NCI-H1105 treated with DMSO at 0.1 percent for 48 hours (cell line): ENCODE measurements at places on chromosomes 5 and 9.

- DNase-seq = no peak
Measured at GRCh38 chr5:60349891-60350415, 350.0 kb downstream of the DEPDC1B start.

- DNase-seq = no peak
Measured at GRCh38 chr5:172891716-172892421, 57.8 kb downstream of the ERGIC1 start.

DNA sequence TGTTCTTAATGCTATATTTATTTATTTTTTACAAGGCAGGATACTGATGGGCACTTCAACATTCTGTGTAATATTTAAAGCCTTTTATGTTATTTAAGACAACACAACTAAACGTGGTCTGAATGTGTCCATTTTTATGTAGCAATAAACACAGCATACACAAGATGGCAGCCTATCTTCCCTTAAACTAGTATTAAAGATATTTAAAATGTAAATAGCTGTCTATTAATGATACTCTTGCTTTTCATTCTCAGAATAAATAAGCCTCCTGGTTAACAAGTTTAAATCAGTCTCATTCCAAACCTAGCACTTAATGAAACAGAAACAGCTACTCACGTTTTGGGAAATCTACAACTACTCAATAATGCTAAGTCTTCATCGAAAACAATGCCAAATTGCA lies 315.7 kb downstream of the MCTP1 start:
- DNase-seq = no peak

DNA sequence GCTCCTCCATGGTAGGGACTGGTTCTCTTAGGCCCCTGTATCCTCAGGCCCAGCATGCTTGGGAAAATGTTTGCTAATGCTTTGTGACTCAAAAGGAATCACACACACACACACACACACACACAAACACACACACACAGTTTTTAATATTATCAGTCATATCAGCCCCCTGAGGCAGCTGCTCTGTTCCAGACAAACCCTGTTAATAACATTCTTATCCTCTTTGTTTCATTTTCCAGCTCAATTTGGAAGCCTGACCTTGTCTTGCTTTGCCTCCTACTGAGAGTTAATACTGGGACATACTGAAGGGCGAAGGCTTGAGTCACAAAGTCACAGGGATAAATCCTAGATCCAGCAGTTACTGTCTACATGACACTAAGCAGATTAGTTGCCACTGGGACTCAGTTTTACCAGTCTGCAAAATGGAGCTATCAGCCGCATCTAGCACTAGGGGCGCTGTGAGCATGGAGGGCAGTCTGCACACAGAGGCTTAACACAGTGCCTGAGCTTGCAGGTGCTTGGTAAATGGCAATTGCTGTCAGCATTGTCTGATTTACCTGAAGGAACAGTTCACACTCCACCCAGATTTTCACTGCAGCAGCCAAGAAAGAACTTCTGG lies 37.1 kb upstream of the KCNMB1 start:
- DNase-seq = no peak

DNA sequence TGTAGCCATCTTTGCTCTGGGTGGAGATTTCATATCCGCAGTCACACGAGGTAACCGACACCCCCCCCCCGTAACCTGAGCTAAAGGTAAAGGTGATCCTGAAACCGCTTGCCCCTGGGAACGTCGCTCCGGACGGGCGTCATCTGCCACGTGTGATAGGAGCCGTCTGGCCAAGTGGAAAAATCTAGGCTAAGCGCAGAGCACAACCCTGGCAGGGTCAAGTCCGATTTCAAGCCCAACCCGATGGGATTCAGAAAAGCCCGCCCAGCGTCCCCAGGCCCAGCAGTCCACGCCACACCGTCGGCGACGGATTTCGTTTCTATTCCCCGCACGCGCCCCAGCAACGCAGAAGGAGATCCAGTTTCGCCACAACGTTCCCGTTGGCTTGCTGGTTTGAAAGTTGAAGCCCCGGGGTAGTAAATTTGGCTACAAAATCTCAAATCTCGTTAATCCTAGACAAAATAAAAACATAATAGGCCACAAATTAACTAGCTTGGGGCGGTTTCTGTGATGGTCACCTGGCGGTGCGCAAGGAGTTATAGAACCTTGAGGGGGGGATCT lies 32.4 kb upstream of the NFIB start:
- DNase-seq = no peak
